Daoy (cell line): ENCODE measurements at places on chromosomes 2 and 18. TPM values are rescaled to one million over a fixed set of nuclear protein-coding genes. Genes with fewer than 3 reads are reported as not detected.

GRCh38 chr18:9661564-9661963 lies 46.5 kb upstream of the RAB31 start:
- DNase-seq = no peak

- no peak for DNase-seq
Observed at GRCh38 chr18:48135436-48135966, 205.0 kb upstream of the SMAD2 start.

DNA sequence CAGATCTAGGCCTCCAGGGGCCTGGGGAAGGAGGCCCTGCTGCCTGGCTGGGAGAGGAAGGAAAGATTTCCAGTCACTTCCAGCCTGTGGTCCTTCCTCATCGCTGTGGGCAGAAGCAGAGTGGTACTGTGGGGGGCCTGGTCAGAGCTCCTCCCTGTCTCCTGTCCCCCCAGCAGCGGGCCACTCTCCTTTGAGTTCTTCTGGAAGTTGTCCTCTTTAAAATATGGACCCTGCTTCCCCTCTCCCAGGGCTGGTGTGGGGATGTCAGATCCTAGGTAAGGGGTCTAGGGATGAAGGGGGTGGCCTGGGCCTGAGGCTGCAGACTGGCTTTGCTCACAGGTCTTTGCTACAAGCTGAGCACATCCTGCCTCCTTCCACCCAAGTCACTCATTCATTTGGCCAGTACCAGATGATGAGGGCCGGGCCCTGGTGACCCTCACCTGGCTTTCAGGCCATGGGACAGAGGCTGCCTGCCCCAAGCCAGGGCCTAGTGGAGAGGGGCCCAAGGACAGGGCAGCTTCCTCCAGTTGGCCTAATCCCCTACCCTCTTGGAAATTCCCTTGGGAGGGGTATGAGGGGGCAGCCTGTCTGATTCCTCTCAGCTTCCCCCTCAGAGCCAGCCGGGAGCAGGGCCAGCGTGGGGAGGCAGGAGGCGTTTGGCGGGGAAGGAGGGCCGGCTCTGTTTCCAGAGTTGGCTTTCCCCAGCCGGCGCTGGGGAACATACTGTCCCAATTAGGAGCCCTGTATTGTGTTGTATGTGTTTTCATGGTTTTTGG lies 231.9 kb downstream of the DYSF start:
- no peak for DNase-seq

- no peak for DNase-seq
Observed at GRCh38 chr2:89850881-89851582, 1159.6 kb downstream of the RPIA start.

GRCh38 chr18:45733535-45733934 lies 9.6 kb downstream of the SLC14A1 start:
- DNase-seq = no peak

The PROM2 gene
- total RNA-seq = 0.17 TPM in 1 of 2 replicates, not detected in the other

The PARD3B gene
- 0.63 and 1.3 TPM in 2 replicates for total RNA-seq

DNA sequence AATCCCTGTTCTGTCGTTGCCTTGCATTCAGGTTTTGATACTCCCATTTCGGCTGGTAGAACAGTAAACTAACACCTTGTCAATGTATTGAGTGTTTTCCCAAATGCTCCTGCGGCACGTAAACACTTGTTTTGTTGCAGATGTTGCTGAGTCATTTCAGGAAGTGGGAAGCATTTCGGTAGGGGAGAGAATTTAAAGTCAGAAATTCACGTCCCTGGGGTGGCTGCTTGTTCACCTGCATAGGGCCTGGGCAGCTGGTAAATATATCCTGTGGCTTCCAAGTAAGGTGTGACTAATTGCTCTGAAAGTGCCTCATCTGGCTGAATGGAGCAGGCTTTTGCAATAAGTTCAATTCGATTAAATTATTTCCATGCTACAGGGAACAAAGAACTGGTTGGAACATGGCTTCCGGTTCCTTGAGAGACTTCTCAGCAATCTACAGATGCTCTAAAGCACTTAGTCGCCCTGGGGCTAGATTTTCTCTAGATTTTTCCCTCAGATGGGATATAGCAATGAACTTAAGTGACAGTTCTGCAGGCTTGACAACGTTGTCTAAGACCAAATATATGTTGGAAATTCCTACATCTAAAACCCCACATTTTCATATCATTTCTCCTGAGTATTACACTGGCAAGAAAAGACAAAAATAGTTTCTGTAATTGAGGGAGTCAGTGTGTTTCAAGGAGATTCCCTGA lies 5.2 kb downstream of the GALR1 start:
- DNase-seq = no peak

DNA sequence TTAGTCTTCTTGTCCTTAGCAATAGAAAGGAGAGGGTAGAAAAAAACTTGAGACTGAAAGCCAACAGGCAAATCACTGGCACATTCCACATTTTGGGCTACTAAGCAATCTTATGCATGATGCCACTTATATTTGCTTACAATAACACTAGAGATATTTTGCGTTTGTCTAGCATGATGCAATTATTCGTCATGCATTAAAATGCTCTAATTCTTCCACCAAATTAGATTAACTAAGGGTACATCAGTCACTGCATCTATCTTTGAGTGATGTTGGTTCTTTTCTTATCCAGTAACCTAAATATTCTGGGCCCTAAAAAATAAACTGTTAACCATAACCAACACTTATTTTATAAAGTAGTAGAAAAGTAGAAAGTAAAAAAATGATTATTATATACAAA lies 1311.7 kb upstream of the CDH2 start:
- DNase-seq = no peak

DNA sequence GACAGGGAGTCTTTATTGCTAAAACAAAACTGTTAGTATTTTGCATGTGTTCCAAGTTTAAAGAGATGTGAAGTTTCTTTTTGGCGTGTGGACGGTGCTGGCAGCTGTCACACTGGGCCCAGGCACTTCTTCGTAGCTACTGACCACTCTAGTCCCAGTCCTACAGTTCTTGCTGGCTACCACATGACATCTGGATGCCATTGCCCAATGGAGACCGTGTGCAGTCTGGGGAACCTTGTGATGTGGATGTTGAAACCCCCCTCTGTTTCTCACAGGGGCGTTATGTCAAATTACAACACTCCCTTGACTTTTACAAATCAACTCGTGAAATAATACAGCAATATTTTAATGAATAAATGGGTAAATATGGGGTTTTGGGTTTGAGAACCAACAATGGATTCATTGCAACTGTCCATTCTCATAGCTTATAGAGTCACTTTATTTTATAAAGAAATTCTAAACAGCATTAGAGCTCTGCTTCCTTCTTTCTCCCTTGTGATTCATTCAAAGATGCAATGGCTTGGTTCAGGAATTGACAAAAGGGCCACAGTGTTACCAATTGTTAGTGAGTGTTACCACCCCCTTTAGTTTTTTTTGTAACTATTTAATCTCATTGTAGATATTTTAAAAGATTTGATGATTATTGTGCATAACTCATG lies 1.2 kb downstream of the GPD2 start:
- no peak for DNase-seq

DNA sequence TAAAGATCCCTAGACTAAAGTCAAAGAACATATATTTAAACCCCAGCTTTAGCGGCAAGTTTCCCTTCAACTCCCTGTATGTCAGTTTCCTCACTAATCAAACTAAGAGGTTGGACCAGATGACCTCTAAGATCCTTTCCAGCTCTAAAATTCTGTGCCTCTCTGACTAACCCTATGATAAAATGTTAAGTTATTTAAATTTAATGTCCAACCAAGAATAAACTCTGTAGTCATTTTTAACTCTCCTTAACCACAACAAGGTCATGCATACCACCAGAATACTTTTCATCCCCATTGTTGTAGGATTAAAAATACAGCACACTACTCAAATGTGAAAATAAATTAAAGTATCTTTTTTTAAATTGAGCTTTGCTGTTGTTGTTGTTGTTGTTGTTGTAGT lies 5.2 kb upstream of the PDE1A start:
- no peak for DNase-seq

GRCh38 chr2:113828049-113828742 lies 61.7 kb upstream of the ACTR3 start:
- no peak for DNase-seq

DNA sequence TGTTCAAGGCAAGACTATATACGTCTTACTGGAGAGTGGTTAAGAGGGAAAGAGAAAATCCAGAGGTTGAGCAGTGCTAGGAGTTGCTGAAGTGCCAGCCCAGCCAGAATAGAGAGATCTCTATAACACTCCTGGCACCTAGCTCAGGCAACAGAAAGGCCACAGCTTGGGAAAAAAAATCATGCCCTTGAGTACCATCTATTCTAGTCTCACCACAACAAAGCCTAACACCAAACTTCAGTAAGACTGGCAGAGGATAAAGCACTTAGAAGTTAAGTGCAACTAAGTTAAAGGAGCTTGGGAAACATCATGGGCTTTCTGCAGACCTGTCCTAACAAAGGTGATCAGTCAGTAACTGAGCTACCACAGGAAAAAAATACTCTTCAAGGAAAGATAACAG lies 24.2 kb downstream of the INO80C start:
- DNase-seq = no peak

- no peak for DNase-seq
Observed at GRCh38 chr2:147923846-147924245, 79.0 kb downstream of the ACVR2A start.

DNA sequence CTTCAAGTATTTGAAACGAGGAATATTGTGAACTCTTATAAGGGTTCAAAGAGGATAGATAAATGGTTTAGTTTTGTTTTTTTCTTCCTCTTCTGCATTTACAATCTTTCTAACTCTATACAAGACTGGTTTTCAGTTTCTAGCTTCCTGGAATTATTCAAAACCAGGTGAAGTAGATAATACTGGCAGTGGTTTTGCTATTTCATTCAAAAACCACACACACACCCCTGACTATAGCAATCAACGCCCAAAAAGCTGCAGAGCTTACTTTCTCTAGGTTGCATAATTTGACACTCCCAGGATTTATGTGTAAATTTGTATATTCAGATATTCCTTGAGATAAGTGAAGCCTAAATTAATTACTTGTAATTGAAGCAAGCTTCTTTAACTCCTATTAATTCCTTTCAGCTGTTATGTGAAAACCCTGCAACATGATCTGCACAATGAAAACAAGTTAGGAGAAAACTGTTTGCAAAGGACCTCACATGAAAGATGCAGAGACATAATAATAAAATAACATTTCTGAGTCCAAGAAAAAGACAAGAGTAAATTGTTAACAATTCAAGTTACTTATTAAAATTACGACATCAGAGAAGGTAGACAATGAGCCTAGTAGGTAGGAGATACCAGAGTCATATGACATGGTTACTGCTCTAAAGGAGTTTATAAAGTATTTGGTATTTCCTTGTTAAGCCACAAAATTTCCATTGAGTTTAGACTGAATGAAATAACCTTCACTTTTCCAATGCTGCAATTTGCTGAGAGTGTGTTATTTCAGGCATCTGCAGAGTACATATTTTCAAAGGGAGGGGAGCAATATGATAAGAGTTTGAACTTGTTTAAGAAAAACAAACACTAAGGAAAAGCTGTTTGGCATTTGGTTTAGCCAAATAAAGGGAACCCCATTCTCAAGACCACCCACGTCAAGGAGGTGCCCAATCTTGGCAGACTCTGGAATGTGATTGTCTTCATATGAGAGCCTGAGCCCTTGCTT lies 1.6 kb upstream of the NFE2L2 start:
- DNase-seq = no peak

- no peak for DNase-seq
Observed at GRCh38 chr2:54986264-54986663, 64.0 kb downstream of the RTN4 start.

The CYBRD1 gene
- 10.2 and 12.3 TPM in 2 replicates for total RNA-seq

The AQP12A gene
- total RNA-seq = not detected in 2 replicates

The AKAIN1 gene
- total RNA-seq = not detected in 2 replicates

DNA sequence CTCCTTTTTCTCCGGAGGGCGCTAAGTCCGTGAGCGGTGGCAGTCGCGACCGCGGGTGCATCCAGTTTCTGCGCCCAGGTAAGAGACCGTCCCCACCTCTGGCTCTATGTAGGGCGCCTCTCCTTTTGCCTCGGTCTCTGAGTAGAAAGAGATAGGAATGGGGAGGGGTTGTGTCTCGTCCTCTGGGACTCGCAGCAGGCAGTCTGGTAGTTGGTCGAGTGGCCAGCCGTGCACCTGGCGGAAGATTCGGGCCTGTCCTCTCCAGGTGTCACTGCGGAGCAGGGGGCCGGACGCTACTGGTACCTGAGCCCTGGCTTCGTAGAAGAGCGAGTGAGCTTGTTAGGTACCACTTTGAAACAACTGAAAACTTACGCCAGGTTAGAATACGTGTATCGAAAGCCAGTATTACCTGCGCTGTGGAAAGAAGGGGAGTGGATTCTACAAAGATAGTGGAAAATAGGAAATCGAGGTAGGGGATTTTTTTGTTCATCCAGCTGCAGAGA lies 403 bp downstream of the MAP2 start:
- no peak for DNase-seq

GRCh38 chr2:94956797-94957391 lies 68.6 kb upstream of the MAL start:
- DNase-seq = peak; percentile 36

The ADD2 gene
- total RNA-seq = 15.6 and 23.3 TPM in 2 replicates

The UGT1A6 gene
- 1.1 TPM in 1 of 2 replicates, not detected in the other for total RNA-seq

The B4GALT6 gene
- 5.8 and 6.0 TPM in 2 replicates for total RNA-seq

DNA sequence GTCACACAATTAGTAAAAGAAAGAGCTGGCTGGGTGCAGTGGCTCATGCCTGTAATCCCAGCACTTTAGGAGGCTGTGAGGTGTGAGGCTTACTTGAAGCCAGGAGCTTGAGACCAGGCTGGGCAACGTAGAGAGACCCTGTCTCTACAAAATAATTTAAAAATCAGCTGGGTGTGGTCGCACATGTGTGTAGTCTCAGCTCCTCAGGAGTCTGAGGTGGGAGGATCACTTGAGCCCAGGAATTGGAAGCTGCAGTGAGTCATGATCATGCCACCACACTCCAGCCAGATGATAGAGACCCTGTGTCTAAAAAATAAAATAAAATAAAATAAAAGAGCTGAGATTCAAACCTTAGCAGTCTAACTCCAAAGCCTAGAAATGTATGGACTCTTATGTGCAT lies 39.0 kb upstream of the NEDD4L start:
- DNase-seq = peak; percentile 66

The INPP5D gene
- total RNA-seq = not detected in 2 replicates

DNA sequence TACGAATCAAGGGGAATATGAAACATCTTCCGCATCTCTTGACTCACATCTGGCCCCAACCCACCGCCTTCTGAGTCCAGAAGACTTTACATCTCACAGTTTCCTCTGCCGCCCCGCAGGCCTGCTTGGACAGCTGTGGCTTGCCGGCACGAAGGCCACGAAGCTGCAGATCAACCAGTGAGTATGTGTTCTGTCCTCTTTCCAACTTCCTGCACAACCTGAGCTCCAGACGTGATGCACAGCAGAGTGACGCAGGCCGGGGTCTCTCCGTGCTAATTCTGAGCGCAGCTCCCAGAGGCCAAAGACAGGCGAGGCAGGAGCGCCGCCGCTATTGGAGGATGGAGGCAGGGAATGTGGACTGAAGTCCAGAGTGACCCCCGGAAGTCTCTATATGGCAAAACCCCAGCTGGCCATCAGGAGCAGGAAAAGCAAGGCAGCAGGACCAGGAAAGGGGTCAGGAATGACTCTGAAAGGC lies 93.5 kb downstream of the ZCCHC2 start:
- no peak for DNase-seq
